Activated CD4-positive, alpha-beta T cell treated with anti-CD3 and anti-CD28 coated beads for 4 hours (primary cell): ENCODE measurements at places on chromosomes 3 and 15.

DNA sequence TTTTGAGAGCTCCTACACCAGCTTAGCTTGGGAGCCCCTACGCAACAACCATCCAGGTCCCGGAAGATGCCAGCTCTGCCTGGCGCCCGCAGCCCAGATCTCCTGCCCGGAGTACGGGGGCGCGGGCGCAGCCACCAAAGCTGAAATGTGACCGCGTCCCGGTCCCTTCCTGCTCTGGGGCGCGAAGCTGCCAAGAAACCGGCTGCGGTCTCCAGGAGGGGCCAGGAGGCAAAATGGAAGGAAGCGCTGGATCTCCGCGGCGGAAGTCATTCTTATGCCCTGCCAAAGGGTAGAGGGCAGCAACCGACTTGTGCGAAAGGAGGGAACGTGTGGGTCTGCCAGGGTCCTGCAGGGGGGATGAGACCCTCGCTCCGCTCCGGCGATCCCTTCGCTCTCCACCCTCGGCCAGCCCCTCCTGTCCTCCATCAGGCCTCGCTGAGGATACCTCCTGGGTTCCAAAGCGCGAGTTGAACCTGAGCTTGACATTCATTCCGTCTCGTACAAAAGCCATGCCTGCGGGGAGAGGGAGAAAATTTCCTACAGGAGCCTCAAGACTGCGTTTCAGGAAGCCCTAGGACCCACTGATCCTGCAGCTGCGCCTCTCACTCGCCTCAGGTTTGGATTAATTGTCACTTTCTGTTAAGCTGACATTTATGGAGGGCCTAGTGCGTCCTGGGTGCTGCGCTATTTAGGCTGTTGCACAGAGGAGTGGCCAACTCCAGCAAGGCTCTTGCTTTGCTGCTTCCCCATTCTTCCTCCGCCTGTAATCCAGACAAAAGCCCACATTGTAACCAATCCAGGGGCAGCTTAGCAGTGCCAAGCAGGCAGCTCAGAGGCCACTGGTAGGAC, 98.3 kb upstream of the VGLL3 start:
- DNase-seq, result no peak

- DNase-seq, result no peak
These were observed 349.3 kb upstream of the THRB start for GRCh38 chr3:24843955-24844354.

DNA sequence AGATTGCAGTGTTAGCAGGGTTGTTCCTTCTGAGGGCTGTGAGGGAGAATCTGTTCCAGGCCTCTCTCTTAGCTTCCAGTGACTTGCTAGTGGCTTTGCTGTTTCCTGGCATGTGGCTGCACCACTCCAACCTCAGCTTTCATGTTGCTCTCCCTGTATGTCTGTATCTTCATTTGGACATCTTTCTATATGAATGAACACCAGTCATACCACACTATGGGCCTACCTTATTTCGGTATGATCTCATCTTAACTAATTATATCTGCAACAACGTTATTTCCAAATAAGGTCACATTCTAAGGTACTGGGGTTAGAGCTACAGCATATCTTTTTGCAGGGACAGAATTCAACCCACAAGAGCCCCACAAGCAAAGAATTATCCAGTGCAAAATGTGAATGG, 356.7 kb upstream of the UMPS start:
- no peak for DNase-seq

DNA sequence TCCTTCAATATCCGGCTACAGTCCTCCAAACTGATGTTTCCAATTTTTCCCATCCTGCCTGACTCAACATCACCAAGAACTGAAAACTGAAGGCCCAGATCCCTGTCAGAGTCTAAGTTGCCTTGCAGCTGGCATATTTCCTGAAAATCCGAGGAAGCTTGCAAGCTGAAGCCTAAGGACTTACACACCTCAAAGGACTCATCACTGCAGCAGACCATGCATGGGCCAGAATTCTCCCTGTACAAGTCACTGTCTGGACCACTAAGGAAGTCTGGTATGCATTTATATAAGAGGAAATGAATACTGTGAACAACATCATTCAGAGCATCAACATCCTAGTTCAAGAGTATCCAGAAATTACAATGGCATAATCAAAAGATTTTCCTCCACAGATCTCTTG, 548.8 kb upstream of the MDFIC2 start:
- no peak for DNase-seq

GRCh38 chr3:51706788-51707731, at the start of gene GRM2:
TSS of gene GRM2 (plus strand) at chr3:51707068. CDS start at chr3:51708984, 1,916 bp downstream.
- no peak for DNase-seq

DNA sequence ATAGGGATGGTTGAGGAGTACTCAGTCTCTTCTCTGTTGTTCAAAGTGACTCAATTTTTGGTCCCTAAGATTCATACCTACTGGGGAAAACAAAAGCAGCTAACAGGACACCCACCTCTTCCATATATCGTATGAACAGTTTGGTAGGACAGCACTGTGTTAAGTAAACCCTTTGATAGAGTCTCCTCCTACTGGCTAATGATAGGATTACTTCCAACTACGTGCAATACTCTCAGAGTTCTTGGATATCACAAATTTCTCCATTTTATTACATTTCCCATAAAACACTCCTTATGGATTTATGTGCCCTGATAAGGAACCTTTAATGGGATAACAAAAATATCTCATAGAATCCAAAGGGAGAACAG, 200.2 kb upstream of the GOLGA6L4 start:
- DNase-seq, result no peak

DNA sequence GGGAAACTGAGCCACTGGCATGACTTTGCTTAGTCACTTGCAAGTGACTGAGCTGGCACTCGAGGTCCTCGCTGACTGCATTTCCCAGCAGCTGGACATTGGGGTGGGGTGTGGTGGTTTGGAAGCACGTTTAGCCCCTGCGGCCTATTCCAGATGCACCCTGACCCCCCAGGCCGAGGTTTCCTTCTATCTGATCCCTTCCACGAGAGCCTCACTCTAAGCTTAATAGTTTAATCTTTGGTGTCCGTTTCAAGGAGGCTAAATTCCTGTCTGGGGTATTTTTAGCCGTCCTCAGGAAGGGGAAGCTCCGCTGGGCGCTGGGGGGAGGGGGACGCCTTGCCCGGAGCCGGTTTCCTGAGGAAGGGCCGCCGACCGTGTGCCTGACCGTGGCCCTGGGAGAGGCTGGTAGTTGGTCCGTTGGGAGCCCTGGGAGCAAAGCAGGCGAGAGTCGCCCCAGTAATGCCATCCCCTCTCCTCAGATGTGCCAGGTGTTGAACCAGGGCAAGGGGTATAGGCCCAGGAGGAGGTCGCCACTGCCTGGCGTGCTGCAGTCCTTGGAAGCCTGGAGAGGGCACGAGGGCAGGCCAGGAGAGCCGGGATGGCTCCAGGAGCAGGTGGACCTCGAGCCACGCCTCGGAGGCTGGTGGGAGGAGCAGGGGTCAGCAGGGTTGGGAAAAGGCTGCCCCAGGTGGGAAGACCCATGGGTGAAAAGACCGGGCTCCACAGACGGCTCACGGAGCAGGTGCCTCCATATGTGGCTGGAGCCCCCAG, 37.2 kb downstream of the IDH2 start:
- DNase-seq, result no peak

DNA sequence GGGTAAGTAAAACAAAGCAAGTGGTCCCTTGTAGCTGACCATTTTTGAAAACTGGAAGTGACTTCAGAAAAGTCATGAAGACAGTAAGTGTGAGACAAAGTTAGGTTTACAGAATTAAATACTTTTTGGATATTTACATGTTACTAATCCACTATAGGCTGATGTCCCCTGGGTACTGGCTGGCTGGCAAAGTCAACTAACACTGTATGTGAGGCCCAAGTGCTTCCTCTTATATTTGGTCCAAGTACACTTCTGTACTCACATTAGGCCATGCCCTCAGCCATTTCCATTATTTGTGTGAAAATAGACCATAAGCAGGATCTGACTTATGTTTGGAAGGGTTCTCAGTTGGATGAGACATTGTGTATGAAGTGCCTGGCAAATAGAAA, 5.5 kb upstream of the LEKR1 start:
- no peak for DNase-seq

DNA sequence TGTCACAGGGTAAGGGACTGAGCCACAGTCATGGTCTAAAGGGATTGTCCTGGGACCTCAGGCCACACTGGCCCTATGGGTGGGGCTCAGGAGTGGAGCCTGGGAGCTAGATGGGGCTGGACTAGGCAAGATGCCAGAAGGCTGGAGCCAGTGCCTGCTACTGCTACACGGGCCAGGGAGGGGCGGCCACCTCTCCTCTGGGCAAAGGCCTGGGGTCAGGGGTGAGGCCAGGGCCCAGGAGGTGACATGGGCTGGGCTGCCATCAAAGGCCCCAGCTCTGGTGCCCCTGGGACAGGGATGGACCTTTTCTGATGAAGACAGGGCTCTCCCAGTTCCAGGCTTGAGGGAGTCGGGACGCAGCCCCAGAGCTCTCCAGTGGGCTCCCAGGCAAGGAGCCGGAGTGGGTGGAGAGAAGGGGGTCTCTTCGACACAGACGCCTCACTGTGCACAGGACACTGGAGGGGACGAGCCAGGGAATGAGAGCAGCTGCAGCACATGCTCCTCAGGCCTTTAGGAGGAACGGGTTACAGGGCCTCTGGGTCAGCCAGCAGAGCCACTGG, 62.1 kb upstream of the IQSEC1 start:
- DNase-seq, result no peak

- DNase-seq, result no peak
These were observed 3.0 kb downstream of the CCR9 start for GRCh38 chr3:45889337-45889736.

- no peak for DNase-seq
These were observed 52.7 kb downstream of the SNTN start for GRCh38 chr3:63705092-63705645.

GRCh38 chr3:77605865-77606264, 566.0 kb downstream of the ROBO2 start:
- DNase-seq, result no peak

- DNase-seq, result no peak
These were observed 217.0 kb upstream of the TLE3 start for GRCh38 chr15:70314688-70315087.

GRCh38 chr3:100268156-100268555, 7.4 kb downstream of the TBC1D23 start:
- no peak for DNase-seq

DNA sequence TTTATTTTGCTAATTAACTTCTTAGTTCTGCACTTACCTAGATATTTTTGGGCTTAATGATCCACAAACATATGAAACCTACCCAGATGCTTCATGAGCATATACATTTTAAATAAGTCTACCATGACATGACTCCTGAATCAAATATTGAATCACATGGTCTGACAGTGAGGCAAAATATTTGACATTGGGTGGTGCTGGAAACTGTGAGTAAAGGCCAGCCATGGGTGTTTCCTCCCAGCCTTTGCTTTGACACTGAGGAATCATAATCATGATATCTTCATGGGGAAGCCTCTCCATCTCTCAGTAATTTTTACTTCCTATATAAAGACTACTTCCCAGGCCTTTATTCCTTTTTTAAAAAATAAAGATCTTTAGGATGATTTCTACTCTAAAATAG, 22.8 kb upstream of the SSR3 start:
- DNase-seq, result no peak

- no peak for DNase-seq
These were observed 458.1 kb downstream of the DIPK2A start for GRCh38 chr3:144429719-144430121.

- DNase-seq, result no peak
These were observed 23.5 kb upstream of the RAD18 start for GRCh38 chr3:8986741-8987140.

- no peak for DNase-seq
These were observed 116.3 kb downstream of the MITF start for GRCh38 chr3:69855436-69856162.

- DNase-seq, result no peak
These were observed 251.0 kb downstream of the SQOR start for GRCh38 chr15:45885801-45886200.

DNA sequence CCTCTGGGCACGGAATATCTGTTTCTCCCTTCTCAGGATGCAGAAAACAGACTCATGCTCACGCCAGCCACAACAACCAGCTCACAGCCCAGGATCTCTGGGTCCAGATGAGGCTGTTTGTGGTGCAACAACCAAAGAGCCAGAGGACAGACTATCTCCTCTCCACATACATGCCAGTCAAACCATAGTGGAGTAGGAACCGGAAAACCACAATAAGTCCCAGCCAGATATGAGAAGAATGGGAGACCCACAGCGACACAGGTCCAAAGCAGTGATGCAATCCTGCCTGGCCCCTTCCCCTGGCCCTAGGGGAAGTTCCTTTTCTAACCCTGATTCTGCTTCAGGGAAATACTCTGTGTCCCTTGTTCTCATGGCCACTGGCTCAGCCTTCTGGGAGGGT, 27.6 kb downstream of the MEX3B start:
- DNase-seq, result no peak

DNA sequence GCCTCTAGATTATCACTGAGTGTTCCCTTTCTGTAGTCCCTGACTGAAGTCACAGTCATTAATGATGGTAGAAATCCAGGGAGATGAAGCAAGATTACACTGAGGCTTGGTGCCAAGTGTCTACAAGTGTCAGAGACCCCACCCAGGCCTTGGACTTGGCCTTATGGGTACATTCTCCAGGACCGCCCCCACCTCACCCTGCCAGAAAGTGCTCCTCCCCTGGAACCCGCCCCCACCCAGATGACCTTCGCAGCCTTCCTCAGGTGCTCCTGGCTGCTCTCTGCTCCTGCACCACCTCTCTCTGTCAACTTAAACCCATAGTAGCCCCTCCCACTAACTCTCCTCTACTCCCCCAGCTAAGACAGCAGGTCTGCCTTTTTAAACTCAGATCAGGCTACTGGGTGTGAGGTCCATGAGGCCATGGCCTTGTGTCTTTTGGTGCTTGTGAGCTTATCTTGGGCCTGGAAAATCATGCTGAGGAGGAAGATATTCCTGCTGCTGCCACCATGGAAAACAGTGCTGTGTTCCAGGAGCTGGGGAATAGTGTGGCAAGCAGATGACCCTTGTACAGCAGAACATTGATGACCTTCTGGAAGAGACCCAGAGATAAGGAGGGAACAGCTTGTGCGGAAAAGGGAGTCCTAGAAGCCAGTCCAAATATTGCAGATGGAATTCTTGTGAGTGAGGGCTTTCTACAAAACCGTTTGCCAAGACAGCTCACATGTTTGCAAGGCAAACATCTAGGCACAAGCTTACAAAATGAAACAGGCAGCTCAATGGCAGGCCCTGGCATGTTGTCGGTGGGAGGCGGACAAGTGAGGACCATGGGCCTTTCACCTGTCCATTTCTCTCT, 40.3 kb upstream of the NDUFB4 start:
- DNase-seq, result no peak

GRCh38 chr15:77533578-77534430, 98.9 kb downstream of the LINGO1 start:
- no peak for DNase-seq
